ENCODE measurements at places on chromosomes 5 and 9.

DNA sequence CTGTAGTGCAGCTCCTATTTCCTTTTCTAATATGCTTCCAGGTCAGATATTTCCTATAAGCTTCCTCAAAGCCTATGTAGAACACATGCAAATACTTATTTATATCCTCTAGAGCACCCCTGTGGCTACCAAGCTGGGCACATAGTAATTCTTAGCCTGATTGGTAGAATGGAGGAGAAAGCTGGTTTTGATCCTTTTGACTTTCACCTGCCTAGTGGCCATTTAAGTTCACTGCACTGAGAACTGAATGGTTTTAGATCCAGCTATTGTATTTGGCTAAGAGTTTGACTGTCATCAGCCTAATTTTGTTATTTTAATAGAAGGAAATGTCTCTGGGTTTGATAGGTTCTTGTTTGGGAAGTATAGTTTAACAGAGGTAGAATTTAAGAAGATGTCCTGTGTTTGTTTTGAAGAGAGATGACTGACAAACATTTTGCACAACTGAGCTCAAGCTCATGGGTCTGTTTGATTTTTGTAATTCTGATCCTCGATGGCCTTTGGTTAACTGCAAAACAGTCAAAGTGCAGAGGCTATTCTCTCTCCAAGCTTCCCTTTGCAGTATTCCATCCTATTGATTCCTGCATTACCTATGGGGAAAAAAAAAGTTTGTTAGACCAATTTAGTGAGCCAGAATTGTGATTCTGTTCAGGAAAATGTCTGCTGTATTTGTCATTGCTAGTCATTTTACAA, 85.4 kb downstream of the KCNN2 start:
- no peak for DNase-seq

DNA sequence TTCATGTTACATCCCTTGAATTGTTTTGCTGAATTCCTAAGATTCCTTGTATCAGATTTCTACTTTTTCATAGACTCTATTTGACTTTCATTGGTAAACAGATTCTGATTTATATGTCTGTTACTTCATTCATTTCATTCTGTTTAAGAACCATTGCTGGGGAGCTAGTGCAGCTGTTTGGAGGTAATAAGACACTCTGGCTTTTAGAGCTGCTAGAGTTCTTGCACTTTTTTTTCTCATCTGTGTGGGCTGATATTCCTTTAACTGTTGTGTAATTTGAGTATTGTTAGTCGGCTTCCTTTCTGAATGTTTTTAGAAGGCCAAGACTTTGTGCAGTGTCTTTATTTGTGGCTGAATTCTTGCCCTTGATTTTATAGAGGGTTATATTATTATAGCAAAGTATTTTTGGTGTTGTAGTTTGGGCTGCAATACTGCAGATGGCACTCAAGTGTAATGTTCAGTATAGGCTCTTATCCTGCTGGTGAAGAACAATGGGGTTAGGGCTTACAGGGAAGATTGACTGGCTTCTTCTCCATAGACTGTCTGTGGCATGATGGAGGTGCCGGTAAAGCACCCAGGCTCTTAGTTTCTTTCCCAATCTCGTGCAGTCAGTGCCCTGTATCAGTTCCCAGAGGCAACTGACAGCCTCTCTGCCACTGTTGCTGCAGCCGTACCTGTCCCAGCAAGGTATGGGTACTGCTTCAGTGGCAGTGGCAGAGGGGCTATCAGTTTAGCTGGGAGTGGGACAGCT, 162.2 kb downstream of the OXCT1 start:
- DNase-seq, result no peak

DNA sequence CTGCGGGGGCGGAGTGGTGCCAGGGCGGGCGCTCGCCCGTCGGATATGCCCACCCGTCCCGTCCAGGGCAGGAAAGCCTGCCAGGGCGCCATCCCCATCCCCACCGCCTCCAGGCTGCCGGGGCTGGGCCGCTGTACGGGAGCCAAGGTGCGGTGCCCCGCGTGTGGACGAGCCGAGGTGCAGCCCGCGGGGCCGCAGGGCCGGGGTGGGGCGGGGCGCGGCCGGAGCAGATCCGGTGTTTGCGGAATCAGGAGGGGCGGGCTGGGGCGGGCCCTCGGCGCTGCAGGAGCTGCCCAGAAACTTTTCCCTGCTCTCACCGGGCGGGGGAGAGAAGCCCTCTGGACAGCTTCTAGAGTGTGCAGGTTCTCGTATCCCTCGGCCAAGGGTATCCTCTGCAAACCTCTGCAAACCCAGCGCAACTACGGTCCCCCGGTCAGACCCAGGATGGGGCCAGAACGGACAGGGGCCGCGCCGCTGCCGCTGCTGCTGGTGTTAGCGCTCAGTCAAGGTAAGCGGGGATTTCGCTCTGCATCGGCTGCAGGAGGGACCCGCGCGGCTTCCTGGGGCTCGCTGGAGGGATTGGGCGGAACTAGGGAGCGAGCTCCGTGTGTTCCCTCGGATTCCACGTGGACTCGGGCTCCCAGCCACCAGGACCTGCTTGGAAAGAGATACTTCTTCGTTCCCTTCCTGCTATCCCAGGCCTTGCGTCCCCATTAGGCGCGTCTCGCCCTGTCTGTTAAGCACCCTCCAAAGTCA, at the start of gene ITGA2:
Gene ITGA2 (plus strand): TSS at position 328 of the 756 bp plus-strand sequence. CDS start 117 bp downstream, at position 445.
- peak; percentile 65 for DNase-seq

DNA sequence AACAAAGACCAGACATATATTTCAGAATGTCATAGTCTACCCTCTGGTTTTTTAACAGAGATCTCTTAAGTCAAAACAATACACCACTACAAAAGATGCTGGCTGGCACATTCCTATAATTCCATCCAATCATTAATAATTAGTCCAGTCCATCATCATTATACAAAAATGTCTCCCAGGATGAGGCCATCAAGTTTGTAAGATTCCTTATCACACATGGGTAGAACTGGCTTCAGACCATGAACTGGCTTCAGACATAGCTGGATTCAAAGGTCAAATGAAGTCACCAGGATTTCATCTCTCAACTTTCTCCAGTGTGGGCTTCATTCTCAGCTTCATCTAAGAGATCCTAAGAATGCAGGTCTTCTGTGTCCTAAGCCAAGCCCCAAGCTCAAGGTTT, 147.1 kb downstream of the ENC1 start:
- no peak for DNase-seq

- DNase-seq, result no peak
Observed at GRCh38 chr5:146716636-146717035, 161.9 kb downstream of the PPP2R2B start.
